Kasumi-1 (cell line): ENCODE measurements at places on chromosomes 5 and 9.

DNA sequence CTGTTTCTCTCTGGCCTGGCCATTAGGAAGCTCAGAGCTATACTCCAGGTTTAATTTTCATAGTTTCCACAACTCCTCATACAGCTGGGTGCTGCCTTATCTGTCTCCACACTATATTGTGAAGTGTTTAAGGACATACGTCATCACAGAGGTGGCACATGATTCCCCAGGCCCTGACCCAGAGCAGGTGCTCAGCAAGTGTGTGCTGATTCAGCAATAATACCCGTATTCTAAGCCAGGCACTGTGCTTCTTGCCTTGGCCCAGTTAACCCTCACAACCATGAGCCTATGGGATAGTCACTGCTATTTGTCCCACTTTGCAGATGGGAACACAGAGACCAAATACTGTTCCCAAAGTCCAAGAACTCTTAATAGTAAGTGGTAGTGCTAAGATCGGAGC lies 93.5 kb upstream of the SMIM23 start:
- no peak for DNase-seq

DNA sequence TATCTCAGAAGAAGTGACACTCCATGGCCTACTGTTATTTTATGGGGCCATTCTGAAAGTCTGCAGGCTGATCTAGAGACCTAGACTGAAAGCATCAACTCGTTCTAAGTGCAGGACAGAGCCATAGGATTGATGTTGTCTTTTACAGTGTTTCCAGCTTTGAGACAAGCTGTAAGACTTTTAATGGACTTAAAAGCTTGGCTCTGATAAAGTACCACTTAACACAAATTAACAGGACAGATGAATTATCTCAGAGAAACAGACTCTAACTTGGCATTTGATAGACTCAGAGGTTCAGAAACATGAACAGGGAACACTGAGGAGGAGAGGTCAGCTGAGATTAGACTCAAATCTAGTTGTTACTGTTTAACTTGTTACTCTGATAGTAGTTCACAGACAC lies 203.2 kb downstream of the TLR4 start:
- DNase-seq, result no peak

DNA sequence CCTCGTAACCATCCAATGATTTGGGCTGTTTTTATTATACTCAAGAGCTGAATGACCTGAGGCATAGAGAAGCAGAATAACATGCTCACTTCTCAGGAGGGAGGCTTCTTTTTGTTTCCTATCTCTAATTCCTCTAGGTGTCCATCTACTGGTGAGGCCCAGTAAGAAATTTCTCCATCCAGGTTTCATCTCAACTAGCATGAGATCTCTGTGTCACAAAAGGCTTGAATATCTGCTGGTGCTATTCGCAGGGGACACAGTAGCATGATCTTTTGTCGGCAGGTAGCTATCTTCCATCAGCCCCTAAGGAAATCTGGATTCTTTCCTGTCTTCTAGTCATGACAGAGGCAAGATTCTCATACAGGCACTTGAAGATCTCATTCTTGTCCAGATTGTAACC lies 8.9 kb downstream of the IFNE start:
- peak; percentile 0 for DNase-seq

GRCh38 chr9:114685951-114686350 lies 4.0 kb upstream of the TEX48 start:
- DNase-seq, result no peak
